ENCODE measurements at places on chromosomes 7 and 10.

GRCh38 chr7:68152205-68152604 is 1155.6 kb downstream of the TYW1 start:
- DNase-seq, result no peak

GRCh38 chr10:5775685-5776084 is 37.5 kb downstream of the GDI2 start:
- DNase-seq, result peak; percentile 64

- DNase-seq, result no peak
Observed at GRCh38 chr10:33115738-33116719, 158.0 kb upstream of the ITGB1 start.

DNA sequence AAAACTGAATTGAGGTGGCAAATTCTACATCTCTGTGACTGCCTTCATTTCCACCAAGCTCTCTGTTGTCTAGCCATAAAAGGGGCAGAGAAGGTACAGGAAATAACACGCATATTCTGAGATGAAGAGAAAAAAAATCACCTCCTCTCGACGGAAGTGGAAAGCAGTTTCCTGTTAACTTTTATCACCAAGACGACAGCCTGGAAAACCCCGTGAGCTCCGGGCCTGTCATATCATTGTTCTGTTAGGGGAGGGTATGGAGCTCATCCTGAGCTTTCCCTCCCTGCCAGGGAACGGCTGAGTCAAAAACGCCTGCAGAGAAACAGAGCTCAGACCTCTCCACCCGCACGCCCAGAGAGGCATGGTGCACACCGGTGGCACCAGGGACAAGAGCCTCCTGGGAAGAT is 200.3 kb downstream of the PRPF18 start:
- peak; percentile 54 for DNase-seq

DNA sequence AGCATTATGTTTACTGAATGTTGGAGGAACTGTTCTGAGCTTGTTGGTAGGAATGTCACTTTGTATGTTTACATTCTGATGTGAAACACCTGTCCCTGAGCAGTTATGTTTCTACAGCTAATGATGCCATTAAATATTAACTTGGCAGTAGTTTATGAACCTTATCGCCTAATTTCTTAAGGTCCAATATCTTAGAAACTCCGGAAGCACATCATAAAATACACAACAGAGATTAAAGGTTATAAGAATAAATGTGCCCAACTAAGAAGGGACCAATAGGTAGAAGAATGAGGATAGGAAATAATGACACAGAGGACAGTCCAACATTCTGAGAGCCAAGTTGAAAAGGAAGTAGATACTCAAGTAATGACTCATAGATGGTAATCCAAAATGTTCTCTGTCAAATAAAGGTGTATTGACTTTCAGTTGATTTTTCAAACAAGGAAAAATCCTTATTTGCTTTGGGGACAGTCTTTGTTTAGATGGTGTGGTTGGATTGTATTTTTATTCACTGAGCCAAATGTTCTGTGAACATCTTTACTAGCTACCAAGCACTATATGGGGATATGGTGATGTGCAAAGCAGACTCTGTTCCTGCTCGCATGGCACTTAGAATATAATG is 31.9 kb downstream of the LCOR start:
- no peak for DNase-seq

DNA sequence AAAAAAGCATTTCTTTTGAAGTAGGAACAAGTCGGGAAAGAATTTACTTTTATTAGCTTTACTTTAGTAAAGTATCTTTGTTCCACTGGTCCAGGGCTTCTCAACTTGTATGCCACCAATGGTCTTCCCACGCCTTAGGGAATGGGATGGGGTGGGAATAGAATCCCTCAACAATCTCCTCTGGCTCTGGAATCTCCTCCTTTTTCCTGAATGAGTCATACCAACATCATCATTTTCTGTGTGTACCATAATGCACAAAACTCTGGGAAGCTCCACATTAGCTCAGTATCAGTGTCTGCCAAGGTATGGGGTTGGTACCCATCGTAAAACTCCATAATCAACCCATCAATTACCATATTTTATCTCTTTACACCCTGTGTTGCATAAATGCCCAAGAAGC is 159.4 kb upstream of the BMPER start:
- no peak for DNase-seq

DNA sequence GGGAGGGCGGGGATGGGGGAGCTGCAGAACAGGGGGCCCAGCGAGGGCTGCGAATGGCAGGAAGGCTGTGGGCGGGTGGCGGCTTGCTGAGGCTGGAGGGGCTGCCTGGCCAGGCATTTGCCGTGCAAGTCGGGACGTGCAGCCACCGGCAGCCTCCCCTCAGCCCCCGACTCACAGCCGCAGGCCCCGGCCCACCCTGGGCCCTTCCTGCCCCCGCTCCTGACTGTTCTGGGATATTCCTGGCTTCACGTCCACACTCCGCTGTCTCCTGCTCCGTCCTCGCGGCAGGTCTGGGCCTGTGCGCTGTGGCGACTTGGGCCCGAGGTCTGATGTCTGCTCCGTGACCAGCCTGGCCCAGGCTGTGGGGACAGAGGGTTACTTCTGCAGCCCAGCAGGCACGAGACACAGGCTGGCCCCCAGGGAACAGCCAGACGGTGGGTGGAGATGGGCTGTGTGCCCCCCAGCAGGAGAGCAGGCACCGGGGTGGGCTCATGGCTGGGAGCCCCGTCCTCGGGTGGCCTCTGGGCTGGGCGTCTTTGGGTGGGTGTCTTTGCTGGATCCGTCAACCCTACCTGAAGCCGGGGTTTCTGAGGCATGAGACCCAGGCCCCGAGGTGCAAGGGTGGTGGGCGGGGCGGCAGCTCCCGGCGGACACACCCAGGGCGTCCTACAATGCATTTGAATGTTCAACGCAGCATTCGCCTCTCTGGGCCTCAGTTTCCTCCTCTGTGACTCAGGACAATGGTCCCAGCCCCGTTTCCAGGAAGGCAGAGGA is 86.5 kb downstream of the FOXL3 start:
- DNase-seq, result peak; percentile 29

DNA sequence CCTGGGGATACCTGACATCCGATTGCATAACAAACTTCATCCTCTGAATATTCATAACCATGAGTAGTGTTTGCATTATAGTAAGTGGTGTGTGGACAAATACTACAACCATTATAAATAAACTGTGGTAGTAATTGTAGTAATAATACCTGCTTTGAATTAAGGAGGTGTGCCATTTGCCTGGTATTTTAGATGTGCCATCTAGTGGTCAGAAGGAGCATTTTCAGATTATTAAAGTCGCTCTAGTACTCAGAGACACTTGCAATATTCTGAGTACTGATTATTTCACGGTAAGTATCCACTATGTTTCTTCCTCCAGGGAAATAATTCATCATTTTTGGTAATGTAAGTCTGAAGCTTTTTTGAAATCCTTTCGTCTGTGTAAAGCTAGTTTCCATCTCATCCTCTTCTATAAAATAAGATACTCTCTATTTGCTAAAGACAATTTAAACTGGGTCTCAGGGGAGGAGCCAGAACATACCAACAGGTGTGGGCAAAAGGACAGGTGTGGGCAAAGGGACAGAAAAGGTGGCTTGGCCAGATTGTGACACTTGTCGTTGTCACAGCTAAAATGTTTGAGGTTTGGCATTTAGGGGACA is 115.3 kb upstream of the WDR11 start:
- no peak for DNase-seq

DNA sequence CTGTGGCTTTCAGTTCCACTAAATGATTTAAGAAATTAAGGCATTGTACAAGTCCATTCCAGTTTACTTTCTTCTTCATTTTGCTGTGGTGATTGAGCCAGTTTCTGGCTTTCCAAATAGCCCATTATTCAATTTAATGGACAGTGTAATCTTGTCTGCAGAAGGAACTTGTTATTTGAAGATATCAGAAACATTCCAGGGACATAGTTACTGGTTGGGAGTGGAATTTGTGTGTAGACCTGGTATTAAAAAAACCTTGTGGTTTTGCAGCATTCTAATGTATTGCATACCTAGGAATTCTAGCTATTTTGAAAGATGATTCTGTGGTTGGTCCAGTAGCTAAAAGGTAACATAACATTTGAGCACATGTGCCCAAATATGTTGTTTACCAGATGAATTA is 72.2 kb downstream of the MCU start:
- no peak for DNase-seq

GRCh38 chr10:121900443-121901174 is 27.2 kb downstream of the ATE1 start:
- no peak for DNase-seq

DNA sequence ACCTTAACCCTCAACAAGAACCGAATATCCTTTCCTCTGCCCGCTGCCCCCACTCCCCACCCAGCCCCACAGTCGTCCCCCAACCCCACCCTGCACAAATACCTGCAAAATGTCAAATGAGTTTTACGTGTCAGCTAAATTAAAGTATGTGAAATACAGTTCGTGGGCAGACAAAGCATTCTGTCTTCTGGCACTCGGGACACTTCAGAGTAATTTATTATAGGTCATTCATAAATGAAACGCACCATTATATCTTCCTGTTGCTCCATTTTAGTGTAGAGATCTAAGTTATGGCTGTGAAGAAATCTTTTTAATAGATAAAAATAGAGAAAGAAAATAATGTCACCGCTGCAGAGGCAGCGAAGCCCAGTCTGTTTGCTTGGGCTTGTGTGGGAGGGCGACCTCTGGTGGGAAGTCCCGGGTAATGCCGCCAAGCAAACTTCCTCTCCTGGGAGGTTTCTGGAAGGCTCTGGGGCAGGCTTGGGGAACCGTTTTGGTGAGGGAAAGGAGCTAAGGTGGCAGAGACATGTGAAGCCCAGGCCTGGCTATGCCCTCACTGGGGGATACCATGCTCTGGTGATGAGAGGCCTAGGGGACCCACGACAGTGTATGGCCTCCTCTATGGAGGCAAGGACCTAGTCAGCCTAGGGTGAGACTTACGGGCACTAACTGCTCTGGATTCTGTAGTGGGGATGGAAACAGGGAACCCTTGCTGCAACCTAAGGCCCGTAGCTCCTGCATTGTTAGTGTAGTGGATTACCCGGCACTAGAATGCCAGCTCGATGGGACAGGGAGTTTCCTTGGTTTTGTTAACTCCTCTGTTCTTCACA is 604.9 kb downstream of the LRMDA start:
- DNase-seq, result peak; percentile 41

GRCh38 chr7:91323626-91324158 is 59.5 kb downstream of the FZD1 start:
- no peak for DNase-seq

DNA sequence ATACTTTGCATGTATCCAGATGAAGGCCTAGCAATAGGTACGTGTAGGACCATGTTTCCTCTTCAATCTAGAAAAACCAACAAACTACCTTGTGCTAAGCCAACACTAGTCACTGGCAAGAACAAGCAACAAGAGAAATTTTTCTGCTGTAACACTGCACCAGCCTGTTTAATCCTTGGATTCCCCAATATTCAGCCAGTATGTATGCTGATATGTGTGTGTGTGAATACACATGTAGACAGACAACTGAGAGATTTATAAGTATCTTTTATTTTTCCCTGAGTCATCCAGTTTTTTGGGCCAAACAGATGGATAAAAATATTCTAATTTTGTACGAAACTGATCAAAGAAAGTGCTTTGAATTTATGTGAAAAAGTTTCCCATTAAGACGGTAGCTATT is 26.2 kb downstream of the GLI3 start:
- DNase-seq, result no peak

DNA sequence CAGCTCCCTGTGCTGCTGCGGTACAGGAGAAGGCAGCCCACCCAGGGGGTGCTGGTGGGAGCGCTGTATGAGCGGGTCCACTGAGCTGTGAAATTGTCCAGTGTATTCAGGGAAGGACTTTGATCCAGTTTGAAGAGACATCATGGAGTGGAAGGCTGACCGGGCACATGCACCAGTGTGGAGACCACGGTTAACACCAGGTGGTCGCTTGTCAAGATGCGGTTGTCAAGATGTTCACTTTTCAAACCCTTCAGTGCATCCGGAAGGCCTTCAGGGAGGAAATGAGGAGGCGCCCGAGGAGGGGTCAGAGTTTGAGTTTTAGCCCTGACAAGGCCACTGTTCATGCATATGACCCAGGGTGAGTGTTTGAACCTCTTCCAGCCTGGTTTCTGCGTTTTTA is 6.1 kb downstream of the DOCK1 start:
- DNase-seq, result no peak

DNA sequence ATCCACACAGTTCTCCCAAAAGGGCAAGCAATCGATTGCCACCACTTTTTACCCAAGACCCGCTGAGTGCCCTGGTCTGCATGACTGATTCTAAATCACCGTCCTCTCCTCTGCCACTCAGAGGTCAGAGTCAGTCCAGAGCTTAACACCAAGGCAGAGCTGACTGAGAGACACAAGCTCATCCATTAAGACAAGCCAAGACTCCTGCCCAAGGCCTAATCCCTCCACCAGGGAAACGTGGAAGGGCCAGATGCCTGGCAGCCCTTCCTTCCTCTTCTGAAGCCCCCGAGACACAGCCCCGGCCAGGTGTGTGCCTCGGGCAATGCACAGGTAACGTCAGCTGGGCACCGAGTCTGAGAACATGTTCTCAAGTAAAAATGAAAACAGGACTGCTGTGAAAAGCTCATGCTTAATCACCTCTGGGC is 51.7 kb downstream of the DIP2C start:
- DNase-seq, result no peak

DNA sequence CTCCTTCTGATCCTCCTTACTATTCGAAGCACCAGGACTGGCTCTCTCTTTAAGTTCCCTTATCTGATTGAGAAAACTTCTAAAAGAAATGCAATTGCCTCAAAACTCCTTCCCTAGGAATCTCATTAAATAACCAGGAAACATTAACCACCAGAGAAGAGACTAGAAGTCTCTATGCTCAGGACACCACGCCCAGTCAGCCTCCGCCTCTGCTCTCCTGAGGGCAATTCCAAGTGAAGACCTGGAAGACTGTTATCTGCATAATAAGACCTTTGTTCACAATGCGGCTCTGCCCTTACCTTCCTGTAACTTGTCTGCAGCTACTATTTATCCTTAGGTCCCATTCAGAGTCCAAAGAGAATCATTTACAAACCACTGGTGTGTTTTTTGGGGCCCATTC is 78.8 kb downstream of the ELMO1 start:
- DNase-seq, result no peak

GRCh38 chr7:105871142-105871541 is 5.3 kb downstream of the ATXN7L1 start:
- DNase-seq, result no peak

GRCh38 chr7:152392254-152392653 is 43.5 kb downstream of the KMT2C start:
- no peak for DNase-seq
